NCI-H1694 (cell line): ENCODE measurements at places on chromosomes 3 and 15.

- no peak for DNase-seq
Observed at GRCh38 chr3:79729096-79729495, 38.7 kb downstream of the ROBO1 start.

- no peak for DNase-seq
Observed at GRCh38 chr3:85481411-85482212, 522.8 kb downstream of the CADM2 start.

GRCh38 chr3:157104521-157104920 is 55.4 kb downstream of the CCNL1 start:
- no peak for DNase-seq

- DNase-seq: no peak
Observed at GRCh38 chr3:16102905-16103364, 71.5 kb upstream of the GALNT15 start.

DNA sequence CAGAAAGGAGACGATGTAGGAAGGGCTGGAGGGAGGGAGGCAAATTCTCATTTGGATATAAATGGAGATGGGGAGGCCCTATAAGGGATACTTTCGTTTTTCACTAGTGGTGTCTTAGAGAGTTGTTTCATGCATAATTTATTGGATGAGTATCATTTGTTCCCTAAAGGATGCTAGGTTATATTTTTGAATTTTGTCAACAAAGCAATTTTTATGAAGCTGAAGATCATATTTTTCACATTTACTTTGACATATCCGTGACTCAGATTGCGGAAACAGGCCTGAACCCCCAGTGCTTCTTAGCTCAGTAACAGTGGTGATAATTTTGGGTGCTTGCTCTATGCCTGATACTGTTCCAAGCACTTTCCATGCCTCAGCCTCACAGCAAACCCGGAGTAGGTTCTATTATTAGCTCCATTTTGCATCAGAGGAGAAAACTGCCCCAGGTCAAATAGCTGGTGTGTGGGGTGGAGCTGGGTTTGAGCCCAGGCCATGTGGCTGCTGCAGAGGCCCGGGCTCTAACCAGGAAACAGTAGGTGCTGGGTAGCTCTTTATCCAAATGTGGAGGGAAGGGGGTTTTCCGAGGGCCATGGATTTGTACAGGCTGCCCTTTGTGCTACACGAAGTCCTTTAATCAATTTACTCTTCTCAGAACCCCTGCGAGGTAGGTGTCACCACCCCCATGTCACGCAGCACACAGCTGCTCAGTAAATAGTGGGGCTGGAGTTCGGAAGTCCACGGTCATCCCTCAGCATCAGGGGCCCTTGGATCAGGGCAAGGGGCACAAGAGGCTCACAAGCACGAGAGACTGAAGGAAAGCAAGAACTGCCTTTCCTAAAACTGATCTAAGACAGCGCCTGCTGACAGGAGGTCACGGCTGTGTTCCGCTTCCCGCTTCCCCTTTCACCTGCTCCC is 99.1 kb downstream of the SLC49A4 start:
- no peak for DNase-seq

GRCh38 chr15:36791844-36792571 is 212.6 kb downstream of the CDIN1 start:
- no peak for DNase-seq

DNA sequence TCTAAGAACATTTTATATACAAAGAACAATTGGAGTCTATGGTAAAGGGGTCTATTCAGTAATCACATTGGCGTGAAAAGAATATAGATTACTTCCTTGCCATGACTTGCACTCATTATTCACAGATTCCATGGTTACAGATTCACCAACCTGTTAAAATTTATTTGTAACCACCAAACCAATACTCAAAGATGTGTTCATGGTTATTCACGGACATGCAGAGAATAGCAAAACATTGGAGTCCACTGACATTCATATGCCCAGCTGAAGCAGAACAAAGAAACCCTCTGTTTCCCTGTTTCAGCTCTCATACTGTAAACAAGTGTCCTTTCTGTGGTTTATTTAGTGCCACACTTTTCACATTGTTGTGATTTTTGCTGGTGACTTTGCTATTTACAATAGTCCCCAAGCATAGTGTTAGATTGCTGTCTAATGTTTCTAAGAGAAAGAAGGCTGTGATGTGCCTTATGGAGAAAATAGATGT is 185.8 kb upstream of the TTC14 start:
- DNase-seq: no peak

DNA sequence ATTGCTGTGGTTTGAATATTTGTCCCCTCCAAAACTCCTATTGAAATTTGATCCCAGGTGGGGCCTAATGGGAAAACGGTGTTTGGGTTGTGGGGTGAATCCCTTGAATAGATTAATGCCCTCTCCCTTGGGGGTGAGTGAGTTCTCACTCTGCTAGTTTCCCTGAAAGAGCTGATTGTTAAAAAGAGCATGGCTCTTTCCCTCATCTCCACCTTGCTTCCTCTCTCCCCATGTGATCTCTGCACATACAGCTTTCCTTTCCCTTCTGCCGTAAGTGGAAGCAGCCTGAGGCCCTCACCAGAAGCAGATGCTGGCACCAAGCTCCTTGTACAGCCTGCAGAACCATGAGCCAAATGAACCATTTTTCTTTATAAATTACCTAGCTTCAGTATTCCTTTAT is 394.9 kb upstream of the WNT5A start:
- DNase-seq: no peak

- DNase-seq: no peak
Observed at GRCh38 chr15:39474657-39475056, 106.2 kb upstream of the THBS1 start.

GRCh38 chr3:39086144-39086543 is 21.3 kb downstream of the GORASP1 start:
- no peak for DNase-seq
